ENCODE measurements at places on chromosomes 12 and 14.

- no peak for DNase-seq
These were observed 53.4 kb upstream of the LHX5 start for GRCh38 chr12:113525066-113525465.

DNA sequence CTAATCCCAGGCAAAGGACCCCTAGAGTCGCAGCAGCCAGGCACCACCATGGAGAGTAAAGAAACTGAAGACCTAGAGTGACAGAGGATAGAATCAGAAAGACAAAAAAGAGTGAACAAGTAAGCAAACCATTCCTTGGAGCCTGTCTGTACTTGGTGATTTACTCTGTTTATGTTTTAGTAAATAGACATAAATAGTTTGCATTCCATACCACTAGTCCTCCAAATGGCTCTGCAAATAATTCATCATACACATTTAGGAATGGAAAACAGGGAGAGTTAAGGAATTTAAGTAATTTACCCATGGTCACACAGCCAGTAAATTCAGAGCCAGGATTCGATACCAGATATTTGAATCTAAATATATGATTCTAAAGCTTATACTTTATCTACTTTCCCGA is 2.8 kb downstream of the OLR1 start:
- DNase-seq, result no peak

- DNase-seq, result no peak
These were observed 181.5 kb upstream of the SFSWAP start for GRCh38 chr12:131529196-131530040.

- DNase-seq, result no peak
These were observed 1.5 kb downstream of the FRMD6 start for GRCh38 chr14:51653079-51653774.

GRCh38 chr12:111519083-111519482 is 80.0 kb downstream of the ATXN2 start:
- no peak for DNase-seq

DNA sequence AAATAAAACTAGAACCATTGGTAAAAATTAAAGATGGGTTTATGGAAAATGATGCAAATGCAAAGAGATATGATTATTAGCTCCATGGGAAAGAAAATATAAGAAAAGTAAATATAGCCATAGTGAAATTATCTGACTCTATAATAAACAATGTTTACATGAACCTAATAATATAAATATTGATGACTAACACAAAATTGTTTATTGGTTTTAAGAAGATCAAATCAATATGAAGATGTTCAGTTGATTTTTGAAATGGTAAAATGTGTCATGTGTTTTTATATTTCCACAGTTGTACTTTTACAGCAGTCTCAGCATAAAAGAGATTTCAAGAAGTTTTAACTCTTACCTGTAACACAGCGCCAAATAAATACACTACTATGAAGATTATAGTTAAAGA is 114.0 kb downstream of the SLC41A2 start:
- DNase-seq, result no peak

DNA sequence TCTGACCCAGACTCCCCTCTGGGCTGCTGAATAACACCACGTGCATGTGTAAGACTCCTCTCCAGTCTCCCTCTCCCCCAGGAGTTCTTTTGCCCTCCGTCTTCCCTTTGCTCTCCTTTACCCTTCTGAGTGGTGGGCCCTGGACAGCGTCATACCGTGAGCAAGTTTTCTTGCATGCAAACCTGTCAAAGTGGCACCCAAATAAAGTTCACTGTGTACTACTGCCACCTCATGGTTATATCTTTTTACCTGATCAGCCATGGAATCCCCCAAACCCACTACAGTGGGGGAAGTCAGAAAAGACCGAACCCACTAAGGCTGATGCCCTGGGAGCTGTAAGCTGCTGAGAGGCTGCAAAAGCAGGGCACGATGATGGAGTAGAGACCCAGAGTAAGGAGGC is 131.1 kb upstream of the VRK1 start:
- no peak for DNase-seq

GRCh38 chr12:12156116-12156515 is 85.4 kb downstream of the BCL2L14 start:
- DNase-seq, result no peak

GRCh38 chr12:7961395-7962178 is 25.6 kb upstream of the SLC2A3 start:
- DNase-seq, result no peak

DNA sequence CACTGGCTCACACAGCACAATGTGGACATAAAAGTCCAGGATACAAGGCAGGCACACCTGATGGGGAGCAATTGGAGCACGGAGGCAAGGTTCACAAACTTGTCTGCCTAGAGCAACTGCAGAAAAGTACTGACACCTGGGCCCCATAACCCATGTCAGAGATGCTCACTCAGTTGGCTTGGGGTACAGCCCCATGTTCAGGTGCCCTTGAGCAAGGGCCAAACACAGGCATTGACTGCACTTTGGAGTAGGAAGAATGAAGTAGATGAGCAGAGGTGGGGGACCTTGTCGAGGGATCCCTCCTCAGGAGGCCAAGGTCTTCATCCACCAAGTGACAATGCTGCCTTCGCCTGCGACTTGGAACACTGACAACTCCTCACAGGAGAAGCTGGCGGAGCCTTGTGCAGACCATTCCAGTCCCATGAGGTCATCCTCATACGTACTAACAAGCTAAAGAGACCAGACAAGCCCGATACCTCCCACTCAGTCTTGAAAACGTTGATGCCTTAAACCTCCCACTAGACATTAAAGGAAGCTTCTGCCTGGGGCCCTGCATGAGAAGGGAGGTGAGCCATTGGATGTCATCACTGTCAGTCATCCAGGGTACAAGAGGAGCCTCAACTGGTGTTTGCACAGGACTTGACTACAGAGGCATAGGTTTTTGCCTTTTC is 42.5 kb upstream of the C14orf180 start:
- DNase-seq, result no peak

DNA sequence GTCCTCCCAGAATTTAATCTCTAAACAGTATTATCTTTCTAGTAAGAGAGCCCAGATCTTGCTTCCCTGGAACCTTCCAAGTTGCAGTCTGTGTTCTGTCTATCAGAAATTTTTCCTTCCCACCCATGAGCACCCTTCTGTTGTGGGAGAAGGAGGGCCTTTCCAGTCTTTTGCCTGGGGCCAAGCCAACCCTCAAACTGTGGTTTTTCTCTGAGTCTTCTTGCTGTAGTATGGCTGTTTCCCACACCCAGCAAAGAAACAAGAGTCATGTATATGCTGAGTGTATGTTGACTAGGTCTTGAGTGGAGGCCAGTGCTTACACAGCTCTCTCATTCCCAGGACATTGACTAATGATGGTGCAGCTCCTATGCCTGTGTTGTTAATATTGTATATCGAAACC is 104.5 kb downstream of the TGFB3 start:
- DNase-seq, result no peak

DNA sequence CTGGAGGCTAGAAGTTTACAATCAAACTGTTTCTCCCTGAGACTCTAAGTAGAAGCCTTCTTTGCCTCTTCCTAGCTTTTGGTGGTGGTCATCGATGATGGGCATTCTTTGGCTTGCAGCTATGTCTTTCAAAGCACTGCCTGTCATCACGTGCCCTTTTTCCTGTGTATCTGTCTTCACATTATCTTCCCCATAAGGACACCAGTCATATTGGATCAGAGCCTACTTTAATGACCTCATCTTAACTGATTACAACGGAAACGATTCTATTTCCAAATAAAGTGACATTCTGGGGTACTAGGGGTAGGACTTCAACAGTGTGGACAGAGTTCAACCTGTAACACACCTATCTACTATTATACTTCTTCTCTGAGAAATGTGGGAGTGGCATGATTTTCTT is 31.1 kb upstream of the IFNG-AS1 start:
- DNase-seq, result no peak

DNA sequence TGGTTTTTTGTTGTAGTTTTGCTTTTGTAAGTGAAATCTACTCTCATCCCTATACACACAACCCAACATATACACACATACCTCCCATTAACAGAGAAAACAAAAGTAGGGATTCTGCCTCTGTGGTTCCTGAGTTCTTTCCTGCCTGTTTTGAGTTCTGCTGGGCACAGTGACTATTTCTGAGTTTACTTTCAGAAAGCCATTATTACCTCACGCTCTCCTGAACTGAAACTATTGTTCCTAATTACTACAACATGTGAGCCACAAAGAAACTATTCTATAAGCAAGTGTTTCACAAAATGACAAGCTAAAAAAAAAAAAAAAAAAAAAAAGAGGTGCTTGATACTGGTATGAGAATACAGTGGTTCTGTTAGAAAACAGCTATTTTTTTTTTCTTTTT is 110.9 kb downstream of the ALG10B start:
- DNase-seq, result no peak

DNA sequence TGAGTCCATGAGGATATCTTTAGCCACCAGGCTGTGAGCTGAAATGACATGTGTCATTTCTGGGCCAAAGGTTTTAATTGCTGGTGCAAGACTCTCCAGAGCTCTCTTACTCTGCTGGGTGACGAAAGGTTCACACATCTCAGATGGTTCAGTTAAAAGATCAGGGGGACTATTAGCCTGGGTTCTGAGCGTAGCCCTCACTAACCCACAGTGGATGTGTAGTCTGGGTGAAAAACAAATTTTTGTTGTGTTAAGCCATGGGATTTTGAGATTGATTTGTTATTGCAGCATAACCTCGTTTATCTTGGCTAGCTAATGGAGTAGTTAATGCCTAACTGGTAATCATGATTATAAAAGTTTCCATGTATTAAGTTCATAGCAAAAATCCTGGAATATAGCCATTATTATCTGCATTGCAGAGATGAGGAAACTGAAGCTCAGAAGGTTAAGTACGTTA is 251.5 kb downstream of the RMST start:
- DNase-seq, result no peak

DNA sequence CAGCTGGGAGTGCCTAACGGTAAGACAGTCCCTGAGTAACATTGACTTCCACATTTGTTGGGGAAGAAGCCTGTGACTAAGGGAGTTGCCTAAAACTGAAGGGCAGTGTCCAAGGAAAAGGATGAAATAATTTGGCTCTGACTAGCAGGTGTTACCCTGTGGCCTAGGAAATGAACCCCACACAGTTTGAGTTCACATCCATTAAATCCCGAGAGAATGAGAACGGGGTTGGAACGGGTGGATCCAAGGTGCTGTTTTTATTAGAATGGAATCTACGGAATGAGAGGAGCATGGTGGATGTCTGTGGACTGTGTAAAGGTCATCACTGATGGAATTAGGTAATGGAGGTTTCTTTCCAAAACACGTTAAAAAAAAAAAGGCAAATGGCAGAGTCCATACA is 324.0 kb downstream of the MED13L start:
- no peak for DNase-seq
